ENCODE measurements at places on chromosomes 7 and 10. TPM values are rescaled to one million over a fixed set of nuclear protein-coding genes. Genes with fewer than 3 reads are reported as not detected.

The TMEM236 gene
- under 0.01 TPM for total RNA-seq

DNA sequence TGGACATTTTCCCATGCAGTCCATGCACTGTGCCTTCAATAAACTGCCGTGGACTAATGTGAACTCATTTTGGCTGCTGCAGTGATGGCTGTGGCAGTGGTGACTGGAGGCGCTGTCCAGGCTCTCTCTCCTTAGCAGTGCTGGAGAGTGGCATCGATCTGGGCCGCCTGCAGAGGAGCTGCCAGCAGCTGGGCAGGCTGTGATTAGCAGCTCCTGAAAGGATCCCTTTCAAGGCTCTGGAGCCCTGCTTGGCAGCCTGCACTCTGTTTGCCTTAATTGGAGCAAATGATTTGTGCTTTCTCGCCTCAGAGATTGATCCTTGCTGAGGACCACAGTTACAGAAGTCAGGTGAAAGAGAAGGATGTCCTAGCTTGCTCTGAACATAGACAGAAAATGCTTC, 130.1 kb upstream of the VWC2 start:
- peak; percentile 61 for DNase-seq

The RTKN2 gene
- 1.2 TPM for total RNA-seq

- no peak for DNase-seq
Measured at GRCh38 chr7:17422966-17423365, 124.5 kb downstream of the AHR start.

The CPED1 gene
- total RNA-seq, result 3.2 TPM

The SEPTIN7 gene
- total RNA-seq, result 261 TPM

DNA sequence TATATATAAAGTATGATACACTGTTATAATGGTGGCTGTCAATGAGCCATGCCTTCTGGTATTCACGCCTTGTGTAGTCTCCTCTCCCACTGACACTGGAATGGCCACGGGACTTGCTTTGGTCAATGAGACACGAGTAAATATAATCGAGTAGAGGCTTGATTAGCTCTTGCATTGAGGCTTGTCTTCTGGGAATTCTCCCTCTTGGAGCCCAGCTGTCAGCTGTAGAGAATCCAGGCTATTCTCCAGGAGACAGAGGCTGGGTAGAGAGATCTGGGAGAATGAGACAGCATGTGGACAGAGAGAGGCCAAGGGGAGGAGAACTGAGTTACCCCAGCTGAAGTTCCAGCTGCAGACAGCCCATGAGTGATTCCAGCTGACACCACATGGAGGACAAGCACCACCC, 25.2 kb upstream of the PLCE1 start:
- DNase-seq, result peak; percentile 43

DNA sequence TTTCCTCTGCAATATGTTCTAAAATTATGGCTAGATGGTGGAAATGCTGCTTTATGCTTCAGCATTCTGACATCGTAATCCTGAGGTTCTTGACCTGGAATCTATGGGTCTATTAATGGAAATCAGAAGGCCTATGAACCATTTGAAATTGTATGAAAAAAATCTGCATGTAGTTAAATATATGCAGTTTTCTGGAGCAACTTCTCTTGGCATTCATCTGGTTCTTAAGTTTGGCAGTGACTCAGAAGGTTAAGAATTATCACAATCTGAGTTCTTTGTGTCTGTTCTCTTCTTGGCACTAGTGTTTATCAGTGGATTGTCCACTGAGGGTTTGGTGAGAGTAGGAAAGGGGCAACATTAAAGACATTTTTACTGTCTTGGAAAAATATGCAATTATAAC, 71.1 kb upstream of the FZD1 start:
- peak; percentile 35 for DNase-seq

- no peak for DNase-seq
Measured at GRCh38 chr10:26214551-26215395, 1.8 kb upstream of the GAD2 start.

GRCh38 chr10:25959540-25960232, 25.7 kb downstream of the MYO3A start:
- no peak for DNase-seq

- DNase-seq, result no peak
Measured at GRCh38 chr7:118252087-118252486, 27.6 kb downstream of the ANKRD7 start.

- DNase-seq, result peak; percentile 85
Measured at GRCh38 chr10:79904671-79905321, 44.1 kb downstream of the SFTPD start.

DNA sequence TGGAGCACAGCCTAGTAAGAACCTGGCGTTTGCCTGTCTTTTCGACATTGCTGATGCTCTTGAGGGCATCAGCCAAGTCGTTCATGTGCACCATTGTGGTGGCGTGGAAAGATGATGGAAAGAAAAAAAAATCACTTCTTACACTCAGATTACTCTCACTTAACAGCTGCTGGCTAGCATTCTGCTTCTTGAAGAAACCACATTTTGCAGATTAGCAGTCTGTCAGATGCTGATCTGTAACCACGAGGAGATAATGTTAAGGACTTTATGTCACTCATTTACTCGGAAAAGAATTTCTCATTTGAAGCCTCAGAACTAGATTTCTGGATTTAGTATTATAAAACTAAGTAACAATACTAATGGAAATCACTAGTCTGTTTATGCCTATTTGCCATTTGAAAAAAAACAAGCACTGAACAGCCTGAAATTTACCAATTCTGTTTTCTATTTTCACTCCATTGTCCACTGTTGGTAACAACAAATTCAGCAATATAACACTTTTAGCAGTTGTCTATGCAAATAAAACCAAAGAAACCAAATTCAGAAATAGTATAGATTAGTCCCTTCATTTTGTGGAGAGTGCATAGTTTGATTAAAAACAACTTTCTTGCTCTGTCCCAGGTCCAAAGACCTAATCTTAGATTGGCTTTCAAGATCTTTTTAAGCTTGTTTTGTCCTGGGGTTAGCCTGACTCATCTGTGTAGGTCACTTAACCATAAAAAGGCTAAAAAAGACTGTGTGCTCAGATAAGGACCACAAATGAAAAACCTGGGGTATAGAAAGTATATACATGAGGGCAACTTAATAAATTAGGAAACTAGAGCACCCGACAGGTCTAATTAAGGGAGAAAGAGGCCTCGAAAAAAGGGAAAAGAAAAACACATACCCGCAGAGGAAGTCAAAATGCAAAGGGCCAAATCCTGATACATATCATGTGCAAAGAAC, 67.5 kb downstream of the NT5C2 start:
- DNase-seq, result peak; percentile 71

The TRIM4 gene
- 3.1 TPM for total RNA-seq

GRCh38 chr10:70605161-70605560, 2.6 kb upstream of the PRF1 start:
- no peak for DNase-seq

The C10orf53 gene
- 0.11 TPM for total RNA-seq

The ZC3HAV1 gene
- total RNA-seq, result 18.6 TPM

DNA sequence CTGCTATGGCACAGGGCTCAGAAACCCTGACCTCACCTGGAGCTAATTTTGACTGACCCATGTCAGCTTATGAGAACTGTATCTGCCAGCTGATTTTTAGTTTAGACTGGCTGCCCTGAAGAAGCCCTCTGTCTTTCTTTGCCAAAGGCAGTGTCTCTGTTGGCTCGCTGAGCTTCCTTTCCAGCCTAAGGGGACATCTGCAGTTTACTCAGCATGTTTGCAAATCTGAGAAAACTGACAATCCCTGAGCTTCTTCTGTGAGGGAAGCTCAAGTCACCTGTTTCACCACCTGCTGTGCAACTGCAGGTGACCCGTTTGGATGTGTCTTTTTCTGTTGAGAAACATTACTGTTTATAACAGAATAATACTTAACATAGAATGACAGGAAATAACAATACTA, 46.0 kb downstream of the PRKAR2B start:
- DNase-seq, result no peak

DNA sequence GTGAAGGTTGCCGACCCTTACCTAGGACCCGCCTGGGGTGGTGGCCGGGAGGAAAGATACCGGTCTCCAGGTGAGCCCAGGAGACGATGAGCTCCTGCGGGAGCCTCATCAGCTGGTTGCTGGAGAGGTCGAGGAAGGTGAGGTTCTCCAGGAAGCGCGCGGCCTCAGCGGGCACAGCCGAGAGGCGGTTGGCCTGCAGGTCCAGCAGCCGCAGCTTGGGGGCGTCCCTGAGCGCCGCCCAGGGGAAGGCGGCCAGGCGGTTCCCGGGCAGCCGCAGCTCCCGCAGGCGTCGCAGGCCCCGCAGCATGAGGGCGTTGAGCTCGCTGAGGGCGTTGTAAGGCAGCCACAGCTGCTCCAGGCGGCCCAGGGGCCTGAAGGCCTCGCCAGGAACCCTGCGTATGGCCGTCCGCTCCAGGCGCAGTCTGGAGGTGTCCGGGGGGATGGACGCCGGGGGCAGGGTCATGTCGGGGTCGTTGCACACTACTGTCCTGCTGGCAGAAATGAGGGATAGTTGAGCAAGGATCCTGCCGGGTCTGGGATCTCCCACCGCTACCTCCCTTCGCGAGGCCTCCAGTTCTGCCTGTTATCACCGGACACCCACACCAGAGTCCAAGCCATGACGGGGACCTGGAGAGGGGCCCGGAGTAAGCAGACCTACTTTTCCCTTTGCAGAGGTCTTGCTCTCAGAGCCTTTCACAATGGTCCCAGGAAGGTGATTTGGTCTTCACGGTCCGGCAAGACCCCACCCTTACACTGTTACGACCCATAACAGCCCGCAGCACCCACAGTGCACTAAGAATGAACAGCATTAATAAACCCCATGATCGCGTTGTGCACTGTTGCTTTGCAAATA, 3.9 kb downstream of the LRIT1 start:
- DNase-seq, result no peak

GRCh38 chr10:58833771-58834561, 321.3 kb downstream of the BICC1 start:
- no peak for DNase-seq

DNA sequence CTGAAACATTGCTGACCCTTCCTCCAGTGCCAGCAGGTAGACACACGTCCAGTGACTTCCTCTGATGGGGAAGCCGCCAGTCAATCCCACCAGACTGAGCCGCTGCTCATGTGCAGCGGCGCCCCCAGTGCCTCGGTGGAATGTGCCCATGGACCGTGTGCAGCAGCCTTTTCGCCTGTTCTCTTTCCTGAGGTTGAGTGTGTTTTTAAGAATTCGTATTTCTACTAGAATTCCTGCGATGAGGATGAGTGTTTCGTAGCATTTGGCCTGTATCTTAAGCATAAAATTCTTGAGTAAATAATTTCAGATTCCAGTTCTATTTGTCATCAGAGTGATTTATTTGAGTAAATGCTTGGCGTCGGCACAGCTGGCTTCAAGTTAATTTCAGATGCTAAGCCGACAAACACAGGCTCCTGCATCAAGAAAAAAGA, 35.4 kb downstream of the BNIP3 start:
- DNase-seq, result peak; percentile 87

GRCh38 chr10:43569681-43570080, 4.7 kb downstream of the ZNF239 start:
- no peak for DNase-seq

The GSAP gene
- total RNA-seq, result 3.0 TPM

DNA sequence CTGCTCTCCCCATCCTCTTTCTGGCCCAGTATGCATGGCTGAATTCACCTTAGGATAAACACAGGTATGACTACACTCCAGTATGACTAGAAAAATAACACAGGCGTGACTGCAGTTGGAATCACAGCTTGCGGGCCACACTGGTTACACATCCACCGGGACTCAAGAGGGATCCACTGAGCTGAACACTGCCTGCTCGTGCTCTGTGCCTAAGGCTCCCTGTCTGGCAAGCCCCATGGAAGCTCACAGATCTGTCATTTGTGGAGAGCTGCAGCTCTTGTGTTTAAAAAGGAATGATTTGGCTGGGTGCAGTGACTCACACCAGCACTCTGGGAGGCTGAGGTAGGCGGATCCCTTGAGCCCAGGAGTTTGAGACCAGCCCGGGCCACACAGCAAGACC, 26.8 kb downstream of the VOPP1 start:
- DNase-seq, result peak; percentile 39

- no peak for DNase-seq
Measured at GRCh38 chr10:119656760-119657159, 5.6 kb downstream of the BAG3 start.

- DNase-seq, result no peak
Measured at GRCh38 chr10:104391150-104391968, 37.7 kb downstream of the CFAP58 start.

GRCh38 chr7:15609287-15609686, 47.5 kb upstream of the AGMO start:
- no peak for DNase-seq

The SFTPD gene
- 1.1 TPM for total RNA-seq

- no peak for DNase-seq
Measured at GRCh38 chr10:2729197-2729596, 338.2 kb upstream of the PFKP start.

- DNase-seq, result no peak
Measured at GRCh38 chr7:55178292-55178862, 159.6 kb downstream of the EGFR start.

DNA sequence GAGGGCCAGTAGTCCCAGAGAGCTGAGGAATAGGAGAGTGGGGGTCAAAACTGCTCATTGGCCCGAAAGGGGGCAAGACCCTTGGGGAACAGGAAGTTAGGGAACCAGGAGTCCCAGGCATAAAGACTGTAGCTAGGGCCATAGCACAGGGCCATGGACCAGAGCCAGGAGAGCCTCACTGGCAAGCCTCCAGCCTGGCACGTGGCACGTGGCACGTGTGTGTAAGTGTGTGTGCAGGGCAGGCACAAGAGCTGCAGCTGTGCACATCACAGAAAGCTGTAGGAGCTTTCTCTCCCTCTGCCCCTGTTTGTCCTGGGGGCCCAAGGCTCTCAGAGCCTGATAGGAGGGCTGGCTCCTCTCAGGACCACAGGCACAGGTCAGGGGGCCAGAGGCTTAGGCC, 47.8 kb upstream of the SLF2 start:
- DNase-seq, result no peak

The GPR37 gene
- 17.1 TPM for total RNA-seq

The NODAL gene
- 0.25 TPM for total RNA-seq

- no peak for DNase-seq
Measured at GRCh38 chr10:42934351-42934811, 142.5 kb upstream of the RET start.

Measured in cardiac muscle cell (in vitro differentiated cells and primary cell).